Activated CD8-positive, alpha-beta T cell treated with anti-CD3 and anti-CD28 coated beads, Interleukin-2, amount 10 ng/mL, durations not matched to agents 7 days and 5 days (primary cell): ENCODE measurements at places on chromosomes 16 and 17. TPM values are rescaled to one million over a fixed set of nuclear protein-coding genes. Genes with fewer than 3 reads are reported as not detected.
A peak's percentile ranks its signal among the peaks of the same experiment; 100 is the strongest.

DNA sequence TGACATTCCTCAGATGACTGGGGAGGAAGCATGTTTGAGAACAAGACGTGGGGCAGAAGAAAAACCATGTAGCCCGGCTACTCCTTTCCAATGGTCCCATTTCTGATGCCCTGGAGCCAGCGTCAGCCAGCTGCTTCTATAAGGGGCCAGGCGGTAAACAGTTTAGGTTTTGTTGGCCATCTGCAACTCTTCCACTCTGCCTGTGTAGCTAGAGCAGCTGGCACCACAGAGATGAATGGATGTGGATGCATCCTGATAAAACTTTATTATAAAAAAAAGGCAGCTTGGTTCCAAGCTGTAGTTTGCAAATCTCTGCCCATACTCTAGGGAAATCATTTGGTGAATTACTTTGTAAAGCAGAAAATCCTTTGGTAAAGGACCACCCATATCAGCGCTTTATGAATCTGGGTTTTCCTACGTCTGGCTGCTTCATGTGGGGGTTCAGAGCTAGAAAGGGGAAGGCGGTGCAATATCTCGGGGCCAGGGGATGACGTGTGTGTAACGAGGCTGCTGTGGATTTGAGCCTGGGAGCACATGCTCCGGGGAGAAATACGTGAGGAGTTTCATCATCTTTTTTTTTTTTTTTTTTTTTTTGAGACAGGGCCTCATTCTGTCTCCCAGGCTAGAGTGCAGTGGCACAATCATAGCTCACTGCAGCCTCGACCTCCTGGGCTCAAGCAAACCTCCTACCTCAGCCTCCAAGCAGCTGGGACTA lies 3.4 kb upstream of the SRL start:
- DNase-seq: no peak

GRCh38 chr16:65271996-65272395 lies 150.1 kb upstream of the CDH11 start:
- DNase-seq: no peak

GRCh38 chr16:74747-75334 lies 2.4 kb upstream of the RHBDF1 start:
- DNase-seq: no peak

DNA sequence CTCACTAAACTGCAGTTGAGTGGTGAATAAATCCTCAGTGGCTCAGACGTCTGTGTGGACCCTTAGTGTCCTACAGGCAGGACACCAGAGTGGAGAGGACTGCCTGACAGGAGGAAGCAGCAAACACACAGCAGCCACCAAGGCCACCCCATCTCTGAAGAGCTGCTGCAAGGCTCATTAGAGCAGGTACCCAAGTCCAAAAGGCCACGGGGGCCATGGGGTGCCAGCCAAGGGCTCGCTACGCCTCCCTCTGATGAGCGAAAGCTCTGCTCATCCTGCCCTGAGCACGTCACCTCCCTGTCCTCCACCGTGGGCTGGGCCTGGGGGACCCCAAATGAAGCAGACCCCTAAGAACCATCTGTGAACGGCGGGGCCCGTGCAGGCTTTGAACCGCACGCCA lies 70.1 kb upstream of the DOC2B start:
- DNase-seq: no peak

GRCh38 chr17:80349151-80349651 lies 65.8 kb upstream of the ENDOV start:
- no peak for DNase-seq

DNA sequence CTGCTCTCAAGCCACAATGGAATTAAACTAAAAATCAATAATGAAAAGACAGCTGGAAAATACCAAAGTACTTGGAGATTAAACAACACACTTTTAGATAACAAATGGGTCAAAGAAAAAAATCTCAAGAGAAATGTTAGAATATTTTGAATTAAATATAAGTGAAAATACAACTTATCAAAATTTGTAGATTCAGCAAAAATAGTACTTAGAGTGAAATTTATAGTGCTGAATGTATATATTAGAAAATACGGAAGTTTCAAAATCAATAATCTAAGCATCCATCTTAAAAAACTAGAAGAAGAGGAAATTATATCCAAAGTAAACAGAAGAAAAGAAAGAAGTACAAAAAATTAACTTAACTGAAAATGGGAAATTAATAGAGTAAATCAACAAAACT lies 179.2 kb upstream of the CDH11 start:
- DNase-seq: no peak

- DNase-seq: no peak
These were observed 54.4 kb downstream of the MPRIP start for GRCh38 chr17:17096438-17097178.

DNA sequence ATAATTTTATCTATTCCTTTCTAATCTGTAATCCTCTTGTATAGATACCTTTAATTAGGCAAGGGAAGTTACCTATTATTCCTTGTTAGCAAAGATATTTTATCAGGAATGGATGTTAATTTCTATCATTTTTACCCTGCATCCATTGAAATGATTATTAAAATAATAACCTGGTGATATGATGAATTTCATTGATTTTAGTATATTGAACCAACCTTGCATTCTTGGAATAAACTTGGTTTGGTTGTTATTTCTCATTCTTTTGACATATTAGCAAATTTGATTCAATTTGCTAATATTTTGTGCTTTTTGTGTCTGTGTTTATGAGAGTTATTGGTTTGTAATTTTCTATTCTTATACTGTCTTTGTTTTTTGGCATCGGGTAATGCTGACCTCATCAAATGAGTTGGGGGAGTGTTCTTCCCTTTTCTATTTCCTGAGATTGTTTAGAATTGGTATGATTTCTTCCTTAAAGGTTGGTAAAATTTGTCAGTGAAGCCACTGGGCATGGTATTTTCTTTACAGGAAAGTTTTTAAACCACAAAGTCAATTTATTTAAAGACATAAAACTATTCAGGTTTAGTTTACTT lies 250.4 kb upstream of the PMFBP1 start:
- no peak for DNase-seq

DNA sequence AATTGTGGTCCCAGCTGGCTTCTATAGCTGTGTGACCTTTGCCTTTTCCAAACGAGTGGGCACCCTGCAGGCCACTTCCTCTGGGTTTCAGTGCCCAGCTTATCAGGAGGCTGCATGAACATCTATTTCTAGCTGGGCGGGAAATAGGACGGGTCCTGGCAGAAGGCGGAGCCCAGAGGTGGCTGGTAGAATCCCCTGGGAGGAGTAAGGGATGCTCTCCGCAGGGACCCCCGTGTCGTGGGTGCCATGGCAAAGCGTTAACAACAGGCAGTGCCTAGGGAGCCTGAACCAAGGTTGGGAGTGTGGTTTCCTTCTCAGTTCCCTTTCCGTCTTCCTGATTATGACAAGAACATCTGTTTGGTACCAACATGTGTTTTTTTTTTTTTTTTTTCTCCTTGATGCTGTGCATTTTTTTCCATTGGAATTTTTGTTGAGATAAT lies 58.2 kb downstream of the PLCG2 start:
- DNase-seq: no peak

DNA sequence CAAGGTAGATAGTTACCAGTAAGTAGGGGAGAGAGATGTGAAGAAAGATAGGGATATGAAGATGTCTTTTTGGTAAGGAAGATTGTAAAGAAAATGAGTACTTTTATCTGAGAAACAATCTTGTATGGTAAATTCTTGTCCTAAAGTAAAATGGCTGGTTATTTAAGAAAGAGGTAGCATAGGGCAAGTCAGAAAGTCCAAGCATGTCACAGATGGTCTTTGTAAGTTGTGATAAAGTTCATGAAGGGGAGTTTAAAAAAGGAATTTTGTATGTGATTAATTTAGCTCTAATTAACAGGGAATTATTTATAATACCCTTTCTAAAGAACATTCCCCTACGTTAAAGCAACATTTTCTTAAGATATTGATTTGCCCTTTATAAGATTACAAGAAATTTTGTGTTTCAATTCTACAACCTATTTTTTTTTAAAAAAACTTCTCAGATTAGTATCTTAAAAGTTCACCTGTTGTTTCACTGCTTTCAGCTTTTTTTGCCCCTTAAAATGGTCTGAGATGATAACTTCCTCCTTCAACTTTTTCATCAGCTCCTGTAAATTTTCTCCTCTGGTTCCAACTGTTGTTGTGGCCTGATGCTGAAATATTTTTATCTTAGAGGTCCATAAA lies 16.2 kb upstream of the CPHXL start:
- DNase-seq: no peak

- DNase-seq: no peak
These were observed 322.8 kb upstream of the ASIC2 start for GRCh38 chr17:33615861-33616260.

- DNase-seq: peak; percentile 51
These were observed 14.5 kb downstream of the BAIAP2 start for GRCh38 chr17:81049372-81049911.

The KRT14 gene
- total RNA-seq: not detected

The CEMP1 gene
- not detected for total RNA-seq

The AOC2 gene
- total RNA-seq: 2.1 TPM

The CBLN1 gene
- total RNA-seq: not detected

The KCTD19 gene
- total RNA-seq: 0.65 TPM

The ABCC3 gene
- not detected for total RNA-seq
